IPS DF 19.7 (cell line): ENCODE measurements at places on chromosomes 11 and 22.

DNA sequence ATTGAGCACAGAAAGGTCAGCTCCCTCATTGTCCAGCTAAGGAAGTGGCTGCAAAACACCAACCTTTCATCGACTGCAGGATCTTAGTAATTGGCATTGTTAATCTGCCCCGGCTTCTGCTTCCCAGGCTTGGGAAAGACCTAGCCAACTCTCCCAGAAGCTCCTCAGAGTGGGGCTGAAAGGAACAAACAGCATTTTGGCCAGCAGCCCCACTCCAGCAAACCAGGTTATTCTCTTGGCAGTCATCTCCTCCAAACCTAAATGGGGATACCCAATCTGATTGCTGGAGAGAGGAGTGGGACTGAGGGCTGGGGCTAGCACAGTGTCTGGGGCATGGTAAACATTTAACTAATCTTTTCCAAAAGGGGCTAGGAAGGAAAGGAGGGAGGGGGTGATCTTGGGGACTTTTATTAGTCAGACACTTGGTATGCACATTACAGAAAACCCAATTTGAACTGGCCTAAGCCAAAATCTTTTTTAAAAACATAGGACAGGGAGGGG, 294.4 kb downstream of the MN1 start:
- DNase-seq, result no peak

- no peak for DNase-seq
Measured at GRCh38 chr22:35477911-35478582, 62.6 kb upstream of the RASD2 start.

DNA sequence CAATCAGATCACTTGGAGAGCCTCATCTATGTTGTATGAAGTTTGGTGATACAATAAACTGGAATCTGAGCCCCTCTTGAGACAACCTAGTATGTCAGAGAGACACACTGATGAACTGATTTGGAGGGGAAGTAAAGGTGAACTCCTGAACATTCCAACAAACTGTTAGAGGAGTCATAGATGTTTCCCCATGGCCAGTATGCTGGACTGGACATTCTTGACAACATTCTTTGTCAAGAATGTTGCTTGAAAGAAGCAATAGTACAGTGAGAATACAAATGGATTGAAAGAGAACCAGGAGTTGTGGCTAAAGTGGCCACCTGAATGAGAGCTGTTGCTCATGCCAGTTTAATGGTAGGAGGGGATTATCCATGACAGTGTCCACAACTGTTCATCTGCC, 588.1 kb downstream of the NELL1 start:
- DNase-seq, result no peak

DNA sequence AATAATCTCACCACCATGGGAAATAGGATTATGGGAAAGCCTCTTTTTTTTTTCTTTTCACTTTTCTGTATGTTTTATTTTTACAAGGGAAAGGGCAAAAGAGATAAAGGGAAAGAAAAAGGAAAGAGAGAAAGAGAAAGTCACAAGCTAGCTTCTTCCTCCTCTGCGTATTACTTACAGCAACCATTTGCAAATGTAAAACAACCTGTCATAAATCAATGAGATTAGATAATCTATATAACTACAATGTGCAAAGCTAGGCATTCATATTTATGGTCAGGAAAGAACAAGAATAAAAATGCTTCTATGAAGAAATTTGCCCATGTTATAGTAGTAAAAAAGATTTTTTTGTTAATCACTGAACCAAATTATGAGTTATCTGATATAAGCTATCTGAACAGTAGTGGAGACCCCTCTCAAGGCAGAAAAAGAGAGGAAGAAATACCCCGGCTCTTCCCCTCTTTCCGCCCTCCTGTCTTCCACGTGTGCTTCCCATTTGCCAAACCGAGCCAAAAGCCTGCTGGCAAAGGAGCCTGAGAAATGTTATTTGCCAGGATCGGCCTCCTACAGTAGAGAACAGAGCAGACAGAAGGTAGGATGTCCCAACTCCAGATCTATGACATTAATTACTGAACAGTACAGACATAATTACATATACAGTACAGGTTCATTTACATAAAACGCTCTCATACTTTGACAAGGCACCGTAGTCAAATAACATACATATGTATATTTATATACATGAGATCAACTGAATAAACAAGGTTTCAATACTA, 50.2 kb downstream of the ARHGAP32 start:
- DNase-seq, result no peak
